ENCODE measurements at places on chromosomes 3 and 15.

DNA sequence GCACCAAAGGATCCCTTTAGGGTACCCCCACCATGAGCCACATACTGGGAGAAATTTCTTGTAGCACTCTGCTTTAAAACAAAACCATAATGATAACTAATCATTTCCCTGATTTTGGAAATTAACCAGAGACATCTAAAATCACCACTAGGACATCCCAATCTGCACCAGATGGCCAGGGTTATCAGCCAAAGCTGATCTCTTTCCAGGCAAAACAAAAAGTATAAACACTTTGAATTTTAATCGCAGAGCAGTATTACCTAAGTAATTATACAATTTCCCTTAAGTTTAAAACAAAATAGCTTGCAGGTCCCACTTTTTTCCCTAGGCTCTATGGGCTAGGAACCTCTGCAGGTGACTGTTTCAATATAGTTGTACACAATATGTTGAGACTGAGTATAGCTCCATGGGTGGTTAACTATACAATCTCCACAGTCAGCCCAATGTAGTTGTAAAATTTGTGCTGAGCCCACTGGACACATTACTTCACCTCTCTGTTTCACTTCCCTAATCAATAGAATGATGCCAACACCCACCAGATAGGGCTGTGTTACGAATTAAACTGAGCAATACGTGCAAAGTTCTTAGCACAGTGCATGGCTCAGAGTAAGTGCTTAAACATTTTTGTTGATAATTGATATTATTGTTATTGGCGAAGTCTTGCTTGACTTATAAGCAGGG, 629 bp upstream of the NOX5 start:
- H3K27ac ChIP-seq = no peak overlapping the region
- no peaks in the 10 kb centered on the region for H3K27me3 ChIP-seq
- DNase-seq = no peak
- no peak overlapping the region for H3K4me3 ChIP-seq
- H3K4me1 ChIP-seq = peaks cover 6% of the 10 kb centered on the region

DNA sequence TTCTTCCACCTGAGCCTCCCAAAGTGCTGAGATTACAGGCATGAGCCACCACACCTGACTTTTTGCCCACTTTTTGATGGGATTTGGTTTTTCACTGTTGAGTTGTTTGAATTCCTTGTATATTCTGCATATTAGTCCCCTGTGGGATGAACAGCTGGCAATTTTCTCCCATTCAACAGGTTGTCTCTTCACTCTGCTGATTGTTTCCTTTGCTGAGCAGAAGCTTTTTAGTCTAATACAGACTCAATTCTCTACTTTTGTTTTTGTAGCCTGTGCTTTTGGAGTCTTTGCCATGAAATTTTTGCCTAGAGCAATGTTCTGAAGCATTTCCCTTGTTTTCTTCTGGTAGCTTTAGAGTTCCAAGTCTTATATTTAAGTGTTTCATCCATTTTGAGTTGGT, 62.7 kb upstream of the MFGE8 start:
- no peak overlapping the region for H3K4me3 ChIP-seq
- H3K27ac ChIP-seq = no peak overlapping the region
- H3K27me3 ChIP-seq = no peaks in the 10 kb centered on the region
- no peaks in the 10 kb centered on the region for H3K4me1 ChIP-seq
- DNase-seq = no peak

DNA sequence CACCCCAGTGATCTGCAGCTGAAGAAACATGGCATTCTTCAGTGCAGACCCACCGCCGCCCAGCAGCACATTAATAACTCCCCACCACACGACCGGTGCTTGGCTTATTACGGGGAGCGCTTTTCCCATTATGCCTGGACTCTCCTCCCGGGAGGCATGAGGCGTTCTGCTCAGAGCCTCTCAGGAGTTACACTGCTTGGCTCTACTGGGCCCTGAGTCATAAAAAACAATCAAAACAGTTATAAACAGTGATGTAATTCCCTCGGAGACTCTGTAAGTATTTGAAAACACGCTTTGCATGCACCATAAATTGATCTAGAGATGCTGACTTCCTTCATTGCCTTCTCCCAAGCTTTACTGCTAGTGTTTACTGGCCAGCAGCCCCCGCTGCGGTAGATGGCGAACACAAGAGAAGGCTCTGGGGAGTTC, 77.1 kb upstream of the SNRPA1 start:
- H3K4me1 ChIP-seq = peaks cover 20% of the 10 kb centered on the region
- DNase-seq = no peak
- no peaks in the 10 kb centered on the region for H3K36me3 ChIP-seq

GRCh38 chr3:139260793-139261736, 82.8 kb upstream of the MRPS22 start:
- peaks cover 23% of the 10 kb centered on the region for H3K27me3 ChIP-seq
- no peak overlapping the region for H3K27ac ChIP-seq
- H3K4me1 ChIP-seq = no peaks in the 10 kb centered on the region
- no peak overlapping the region for H3K4me3 ChIP-seq
- H3K36me3 ChIP-seq = no peaks in the 10 kb centered on the region

DNA sequence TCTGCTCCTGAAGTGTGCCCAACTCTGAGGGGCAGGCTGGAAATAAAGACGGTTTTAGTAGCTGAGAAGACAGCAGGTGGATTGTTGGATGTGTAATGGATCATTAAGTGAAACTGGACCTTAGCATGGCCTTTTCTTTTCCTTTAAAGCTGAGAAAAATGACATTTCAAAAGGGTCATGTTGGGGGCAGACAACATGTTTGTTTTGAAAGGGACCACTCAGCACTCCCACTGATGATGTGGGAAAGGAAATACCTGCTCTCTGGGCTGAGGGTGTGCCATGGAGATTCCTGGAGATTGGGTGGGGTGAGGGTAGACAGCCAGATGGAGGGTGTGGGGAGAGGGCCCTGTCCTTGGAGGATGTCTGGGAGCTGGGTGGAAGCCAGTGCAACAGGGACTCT, 38.4 kb downstream of the ANAPC13 start:
- H3K4me3 ChIP-seq = no peak overlapping the region
- no peaks in the 10 kb centered on the region for H3K36me3 ChIP-seq
- DNase-seq = no peak
- no peaks in the 10 kb centered on the region for H3K27me3 ChIP-seq
- H3K27ac ChIP-seq = no peak overlapping the region

Data from neural crest cell (in vitro differentiated cells).